Astrocyte (in vitro differentiated cells and primary cell): ENCODE measurements at places on chromosomes 2 and 18.
A peak's percentile ranks its signal among the peaks of the same experiment; 100 is the strongest.

DNA sequence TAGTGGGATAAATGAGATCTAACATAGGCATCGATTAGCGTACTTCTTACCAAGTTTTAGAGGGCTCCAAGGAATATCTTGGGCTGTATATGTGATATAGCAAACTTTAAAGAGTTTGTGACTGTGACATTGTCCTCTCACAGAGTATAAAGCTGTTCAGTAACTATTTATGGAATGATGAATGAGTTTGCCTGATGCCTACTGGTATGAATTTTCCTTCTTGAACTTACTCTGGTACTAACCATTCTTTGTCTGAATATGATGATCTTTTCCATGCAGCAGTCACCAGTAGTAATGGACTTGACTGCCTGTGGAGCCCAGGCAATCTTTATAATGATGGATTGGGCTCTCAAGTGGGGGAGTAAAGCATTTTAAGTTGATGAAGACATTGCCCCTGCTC, 120.5 kb downstream of the PARD3B start:
- DNase-seq, result no peak

DNA sequence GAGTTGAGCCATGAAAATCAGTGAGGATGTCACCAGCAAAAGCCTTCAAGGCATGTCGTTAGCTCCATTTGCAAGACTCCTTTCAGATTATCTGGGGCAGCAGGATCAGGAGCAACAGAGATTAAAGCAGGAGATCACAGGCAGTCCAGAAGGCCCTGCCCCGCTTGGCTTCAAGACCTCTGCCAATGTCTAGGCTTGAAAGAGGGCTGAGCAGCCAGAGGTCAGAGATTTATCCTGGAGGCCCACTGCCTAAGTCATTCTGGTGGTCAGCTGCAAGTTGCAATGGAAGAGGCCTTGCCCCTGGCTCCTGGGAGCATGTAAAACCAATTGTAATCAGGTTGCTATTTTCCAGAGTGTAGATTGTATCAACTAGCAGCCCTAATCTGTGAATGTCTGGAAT, 416.5 kb downstream of the BCL11A start:
- no peak for DNase-seq

GRCh38 chr2:195021711-195022507, 635.1 kb upstream of the SLC39A10 start:
- peak; percentile 13 for DNase-seq

DNA sequence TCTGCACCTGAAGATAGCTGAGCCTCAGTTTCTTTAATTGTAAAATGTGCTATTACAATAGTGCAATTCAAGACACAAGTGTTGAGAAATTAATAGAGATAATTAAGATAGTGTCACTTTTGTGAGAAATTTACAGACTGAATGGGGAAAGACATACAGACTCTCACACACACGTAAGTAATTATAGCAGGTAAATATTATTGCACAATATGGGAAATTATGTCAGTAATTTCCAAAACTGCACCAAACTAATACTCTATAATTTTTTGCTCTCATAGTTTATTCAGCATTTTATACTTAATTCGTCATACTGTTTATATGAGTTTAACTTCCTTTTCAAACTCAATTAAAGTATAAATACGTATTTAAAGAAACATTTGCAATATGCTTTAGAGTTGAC, 124.9 kb upstream of the GYPC start:
- DNase-seq, result no peak

DNA sequence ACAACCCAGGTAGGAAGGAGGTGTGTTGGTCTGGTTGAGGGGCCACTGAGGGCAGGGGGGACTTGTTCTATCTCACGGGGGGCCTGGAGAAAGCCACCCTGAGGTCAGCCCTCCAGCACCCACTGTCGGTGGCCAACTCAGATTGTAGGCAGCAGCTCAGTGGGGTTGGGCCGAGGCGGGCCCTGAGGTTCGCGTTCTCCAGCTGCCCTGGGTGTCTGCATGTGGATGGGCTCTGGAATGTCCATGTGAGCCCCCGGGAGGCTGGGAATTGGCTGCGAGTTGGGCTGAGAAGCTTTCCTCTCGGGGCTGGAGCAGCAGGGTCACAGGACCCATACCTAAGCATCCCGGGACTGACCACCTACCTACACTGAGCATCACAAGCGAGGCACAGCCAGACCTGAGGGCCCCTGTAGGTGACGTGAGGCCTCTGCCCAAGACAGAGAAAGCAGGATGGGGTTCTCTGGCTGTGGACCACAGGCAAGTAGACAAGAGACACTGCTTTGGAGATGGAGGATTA, 70.3 kb upstream of the HAAO start:
- no peak for DNase-seq

DNA sequence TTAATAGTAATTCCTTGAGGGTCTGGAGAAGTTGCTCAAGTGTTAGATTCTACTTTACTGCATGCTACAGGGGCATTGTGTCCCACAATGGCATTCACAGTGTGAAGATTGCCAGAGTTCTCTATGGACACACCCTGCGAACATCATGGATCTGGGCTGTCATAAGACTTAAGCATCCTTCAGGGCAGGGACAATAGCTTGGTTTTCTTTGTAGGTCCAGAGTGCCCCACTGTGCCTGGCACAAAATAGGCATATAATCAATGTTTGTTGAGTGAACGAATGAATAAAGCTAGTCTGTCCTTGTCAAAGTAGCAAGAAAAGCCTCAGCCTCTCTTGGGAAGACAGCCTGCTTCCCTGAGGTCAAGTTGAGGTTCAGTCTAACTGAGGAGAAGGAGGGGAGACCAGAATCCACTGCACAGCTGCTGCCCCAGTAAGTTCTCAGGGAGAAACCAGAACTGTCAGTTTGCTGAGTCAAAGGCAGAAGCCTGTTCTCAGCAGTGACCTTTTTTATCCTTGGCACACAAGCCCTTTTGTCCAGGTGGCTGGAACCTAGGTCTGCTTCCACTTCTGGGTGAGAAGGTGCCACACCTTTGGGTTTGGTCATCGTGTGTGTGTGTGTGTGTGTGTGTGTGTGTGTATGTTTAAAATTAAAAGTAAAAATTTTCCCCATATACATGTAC, 15.0 kb downstream of the INPP4A start:
- DNase-seq, result no peak

DNA sequence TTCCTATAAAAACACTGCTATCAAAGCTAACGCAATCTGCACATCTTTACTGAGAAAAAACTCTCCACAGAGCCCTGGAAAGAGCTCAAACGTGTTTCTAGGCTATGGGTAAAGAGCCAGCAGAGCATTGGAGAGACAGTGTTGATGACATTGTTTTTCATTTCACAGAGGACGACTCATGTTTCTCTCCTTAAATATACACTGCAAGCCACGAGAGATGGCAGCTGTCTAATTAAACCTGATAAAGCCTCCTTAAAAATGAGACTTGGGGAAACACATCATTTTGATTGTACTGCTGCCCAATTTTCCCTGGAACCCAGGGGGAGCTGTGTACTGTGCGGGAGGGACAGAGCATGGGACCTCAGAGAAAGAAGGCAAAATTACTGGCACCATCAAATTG, 294.3 kb upstream of the SETBP1 start:
- DNase-seq, result no peak

DNA sequence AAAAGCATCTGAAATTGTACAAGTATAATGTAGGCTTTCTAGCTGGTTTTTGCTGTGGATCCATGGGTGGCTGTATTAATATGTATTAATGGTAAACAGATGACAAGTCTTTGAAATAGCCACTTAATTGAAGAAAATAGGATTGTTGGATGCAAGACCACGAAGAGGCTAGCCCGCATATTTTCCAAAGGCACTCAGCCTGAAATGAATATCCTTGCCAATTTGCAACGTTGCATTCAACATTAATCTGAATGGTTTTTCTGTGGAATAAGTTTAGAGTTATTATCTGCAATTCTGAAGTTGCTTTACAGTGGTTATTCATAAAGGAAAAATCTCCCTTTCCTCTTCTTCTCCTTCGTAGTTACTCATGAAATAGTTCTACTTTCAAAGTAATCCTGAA, 86.2 kb upstream of the SPATS2L start:
- DNase-seq, result no peak

- DNase-seq, result no peak
These were observed 89.3 kb downstream of the ACVR1 start for GRCh38 chr2:157786663-157787363.

GRCh38 chr2:120326066-120326465, 19.9 kb upstream of the INHBB start:
- DNase-seq, result no peak

- no peak for DNase-seq
These were observed 324.9 kb downstream of the PAX3 start for GRCh38 chr2:221973902-221974301.

DNA sequence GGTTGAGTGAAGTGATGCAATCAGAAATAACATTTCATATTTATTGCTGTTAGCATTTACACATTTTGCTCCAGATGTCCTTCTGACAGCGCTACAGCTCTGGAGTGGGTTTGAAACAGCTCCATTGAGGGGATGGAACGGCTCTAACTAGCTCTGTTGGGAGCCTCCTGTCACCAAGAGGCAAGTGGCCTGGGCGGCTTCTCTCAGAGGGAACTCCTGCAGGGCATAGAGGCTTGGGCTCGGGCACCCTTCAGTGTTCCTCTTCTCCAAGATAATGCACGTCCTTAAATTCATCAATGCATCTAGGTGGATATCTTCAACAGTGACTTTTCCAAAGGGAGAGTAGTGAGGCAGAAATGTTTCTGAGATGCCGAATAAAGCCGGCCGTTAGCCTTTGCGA, 122.5 kb downstream of the CNTNAP5 start:
- DNase-seq, result no peak

DNA sequence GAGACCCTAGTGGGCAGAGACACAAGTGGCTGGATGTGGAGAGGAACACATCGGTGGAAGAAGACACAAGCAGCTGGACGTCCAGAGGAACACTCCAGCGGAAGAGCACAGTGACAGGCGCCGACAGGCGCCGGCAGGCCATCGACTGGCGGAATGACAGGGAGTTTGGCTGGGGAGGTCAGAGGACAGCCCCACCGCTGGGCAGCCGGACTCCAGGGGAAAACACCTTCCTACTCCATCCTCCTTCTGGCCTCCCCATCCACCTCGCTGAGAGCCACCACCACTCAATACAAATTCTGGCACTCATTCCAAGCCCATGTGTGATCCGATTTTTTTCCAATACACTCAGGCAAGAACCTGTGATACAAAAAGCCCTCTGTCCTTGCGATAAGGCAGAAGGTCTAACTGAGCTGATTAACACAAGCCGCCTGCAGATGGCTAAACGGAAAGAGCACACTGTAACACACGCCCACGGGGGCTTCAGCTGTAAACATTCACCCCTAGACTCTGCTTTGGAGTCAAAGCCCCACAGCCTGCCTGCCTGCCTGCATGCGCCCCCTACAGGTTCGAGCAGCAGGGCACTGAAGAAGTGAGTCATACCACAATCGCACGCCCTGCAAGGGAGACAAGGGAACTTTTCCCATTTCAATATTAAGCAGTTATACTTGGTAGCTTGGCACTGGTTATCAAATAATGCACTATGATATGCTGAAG, 50.2 kb upstream of the LRP1B start:
- DNase-seq, result peak; percentile 15

GRCh38 chr2:194382221-194382620, 1274.8 kb upstream of the SLC39A10 start:
- no peak for DNase-seq

- DNase-seq, result no peak
These were observed 78.9 kb upstream of the ZSWIM2 start for GRCh38 chr2:186927867-186928191.

DNA sequence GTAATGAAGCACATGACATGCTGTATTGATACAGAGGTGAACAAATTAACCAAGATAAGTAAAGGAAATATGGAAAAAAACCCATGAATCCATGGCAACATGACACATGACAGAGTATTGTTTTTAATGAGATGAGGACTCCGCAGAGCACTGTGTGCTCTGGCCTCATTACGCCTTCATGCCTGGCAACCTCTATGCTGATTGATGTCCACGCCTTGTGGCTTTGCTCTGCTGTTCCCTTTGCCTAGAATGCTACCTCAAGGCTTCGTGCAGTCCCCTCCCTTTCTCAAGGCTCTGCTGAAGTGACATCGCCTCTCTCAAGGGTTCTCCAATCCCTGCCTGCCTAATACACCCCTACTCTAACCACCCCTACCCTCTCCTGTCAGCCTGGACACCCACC, 8.4 kb downstream of the SIGLEC15 start:
- DNase-seq, result no peak

- peak; percentile 29 for DNase-seq
These were observed 5.7 kb upstream of the CHN1 start for GRCh38 chr2:175010848-175011254.

- no peak for DNase-seq
These were observed 46.9 kb upstream of the CNGA3 start for GRCh38 chr2:98299211-98299905.

DNA sequence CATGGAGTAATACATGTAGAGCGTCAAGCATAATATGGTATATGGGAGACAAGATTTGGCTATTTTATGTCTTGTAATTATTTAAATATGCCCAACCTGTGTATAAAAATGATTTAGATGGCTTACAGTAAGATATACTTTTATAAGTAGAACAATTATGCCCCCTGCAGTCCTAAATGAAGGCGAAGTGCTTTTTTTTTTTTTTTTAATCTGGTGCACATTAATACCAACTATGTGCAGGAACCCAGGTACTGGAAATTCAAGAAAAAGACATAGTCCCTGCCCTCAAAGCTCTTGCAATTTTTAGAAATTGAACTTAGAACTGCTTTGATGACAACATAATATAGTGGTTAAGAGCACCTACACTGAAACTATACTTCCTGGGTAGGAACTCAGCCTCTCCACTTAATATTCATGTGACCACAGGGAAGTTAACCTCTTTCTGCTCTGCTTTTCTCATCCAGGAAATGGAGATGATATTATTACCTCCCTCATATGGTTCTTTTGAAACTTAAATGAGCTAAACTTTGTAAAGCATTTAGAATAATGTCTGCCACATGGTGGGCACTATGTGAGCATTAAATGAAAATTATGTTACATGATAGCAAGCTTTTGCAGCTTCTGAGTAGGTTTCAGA, 38.1 kb downstream of the AFTPH start:
- DNase-seq, result no peak

DNA sequence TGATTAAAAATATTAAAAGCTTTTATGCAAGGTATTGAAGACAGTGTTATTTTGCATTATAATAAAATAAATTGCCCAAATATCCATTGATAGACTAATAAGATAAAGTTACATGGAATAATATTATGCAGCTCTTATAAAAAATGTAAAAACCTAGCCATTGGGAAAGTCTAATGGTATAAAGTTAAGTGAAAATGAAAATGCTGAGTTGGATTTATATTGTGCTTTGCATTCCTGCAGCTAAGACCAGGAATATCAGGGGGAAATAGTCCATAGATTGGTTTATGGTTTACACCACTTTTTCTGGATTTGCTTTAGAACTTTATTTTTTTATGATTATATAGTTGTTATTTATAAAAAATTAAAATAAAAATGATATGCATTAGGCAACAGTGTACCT, 46.1 kb upstream of the LYPD6B start:
- DNase-seq, result no peak

DNA sequence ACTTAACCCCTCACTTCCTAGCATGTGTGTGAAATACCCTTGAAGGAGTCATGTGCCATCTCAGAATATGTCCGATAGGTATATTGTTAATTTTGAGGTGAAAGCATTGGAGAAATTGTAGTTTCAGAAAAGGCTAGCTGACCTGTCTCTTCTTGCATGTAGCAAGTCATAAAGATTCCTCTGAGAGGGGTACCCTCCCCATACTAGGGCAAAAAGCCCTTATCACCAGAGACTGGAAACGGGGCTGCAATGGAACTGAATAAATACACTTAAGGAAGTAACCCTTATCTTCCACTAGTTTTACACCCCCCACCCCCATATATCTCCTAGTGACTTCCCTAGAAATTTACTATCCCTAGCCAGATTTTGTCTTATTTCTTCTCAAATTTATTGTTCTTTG, 1.8 kb upstream of the SF3B6 start:
- no peak for DNase-seq
